ENCODE measurements at places on chromosomes 6 and 20.

GRCh38 chr20:53539516-53539915, 54.1 kb downstream of the ZNF217 start:
- DNase-seq: no peak

DNA sequence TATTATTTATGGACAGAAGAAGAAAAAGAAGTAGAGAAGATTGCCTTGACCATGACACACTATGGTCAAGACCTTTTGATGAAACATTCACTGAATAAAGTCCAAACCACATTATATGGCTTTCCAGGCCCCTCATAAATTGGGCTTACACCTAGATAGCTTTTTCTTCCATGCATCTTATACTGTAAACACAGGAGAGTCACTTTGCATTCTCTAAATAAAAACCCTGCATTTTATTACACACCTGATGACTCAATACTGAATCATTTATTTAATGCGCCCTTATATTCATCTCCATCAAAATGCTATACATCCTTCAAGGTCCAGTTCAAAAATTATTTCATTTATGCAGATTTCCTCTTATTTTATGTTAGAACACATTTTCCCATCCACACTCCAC, 78.0 kb downstream of the COL21A1 start:
- DNase-seq: no peak

DNA sequence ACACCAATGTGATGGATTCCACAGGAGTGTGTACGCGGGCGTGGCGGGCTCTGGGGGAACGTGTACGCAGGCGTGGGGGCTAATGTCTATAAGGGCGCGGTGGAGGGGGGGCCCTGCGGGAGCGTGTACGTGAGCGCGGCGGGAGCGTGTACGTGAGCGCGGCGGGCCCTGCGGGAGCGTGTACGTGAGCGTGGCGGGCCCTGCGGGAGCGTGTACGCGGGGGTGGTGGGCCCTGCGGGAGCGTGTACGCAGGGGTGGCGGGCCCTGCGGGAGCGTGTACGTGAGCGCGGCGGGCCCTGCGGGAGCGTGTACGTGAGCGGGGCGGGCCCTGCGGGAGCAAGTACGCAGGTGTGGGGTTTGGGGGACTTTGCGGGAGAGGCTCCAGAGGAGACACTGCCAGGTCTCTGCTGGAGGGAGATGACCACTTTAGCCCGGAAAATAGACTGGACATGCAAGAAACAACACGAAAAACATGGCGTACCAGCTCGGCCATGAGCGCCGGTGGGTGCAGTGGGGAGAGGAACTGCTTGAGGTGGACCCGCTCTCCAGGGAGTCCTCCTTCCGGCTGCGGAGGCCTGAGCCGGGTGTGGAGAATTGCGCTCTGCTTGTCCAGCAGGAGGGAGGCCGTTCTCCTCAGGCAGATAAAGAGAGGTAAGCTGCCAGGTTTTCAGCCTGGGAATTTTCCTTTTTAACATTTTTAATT, 27.8 kb upstream of the SMOC2 start:
- DNase-seq: no peak

- no peak for DNase-seq
Observed at GRCh38 chr20:41380551-41381193, 14.1 kb upstream of the EMILIN3 start.

GRCh38 chr6:67221226-67221625, 1413.9 kb upstream of the ADGRB3 start:
- no peak for DNase-seq

DNA sequence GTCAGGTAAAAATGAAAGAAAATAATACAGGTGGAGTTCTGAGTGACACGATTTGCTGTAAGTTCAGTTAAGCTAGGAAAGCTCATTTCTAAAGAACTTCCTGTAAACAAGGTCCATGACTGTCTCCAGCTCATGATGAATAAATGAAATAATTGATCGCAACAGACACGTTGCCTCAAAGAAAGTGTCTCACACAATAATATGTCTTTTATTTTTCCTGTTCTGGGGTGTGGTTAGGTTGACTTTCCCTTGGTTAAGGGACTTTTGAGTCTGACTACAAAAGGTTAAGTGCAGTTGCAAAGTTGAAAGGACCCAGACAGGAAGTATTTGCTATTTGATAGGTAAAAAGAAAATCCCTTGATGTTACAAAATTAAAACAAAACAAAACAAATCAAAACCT, 304.2 kb upstream of the PRDM1 start:
- no peak for DNase-seq

DNA sequence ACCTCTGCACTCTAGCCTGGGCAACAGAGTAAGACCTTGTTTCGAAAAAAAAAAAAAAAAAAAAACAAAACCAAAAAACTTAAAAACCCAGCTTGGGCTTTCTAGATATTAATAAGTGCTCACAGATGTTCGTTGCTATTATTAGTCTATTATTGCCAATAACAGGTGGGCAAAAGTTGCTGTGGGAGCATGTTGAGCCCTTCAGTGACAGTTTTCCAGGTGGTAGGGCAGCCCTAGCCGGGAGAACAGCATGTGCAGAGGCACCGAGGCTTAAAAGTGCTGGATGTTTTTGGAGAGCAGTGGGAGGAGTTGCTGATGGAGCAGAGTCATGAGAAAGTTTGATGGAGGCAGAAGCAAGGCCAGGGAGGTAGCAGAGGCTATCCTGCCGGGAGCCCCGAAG, 4.4 kb downstream of the PPP1R16B start:
- DNase-seq: no peak

DNA sequence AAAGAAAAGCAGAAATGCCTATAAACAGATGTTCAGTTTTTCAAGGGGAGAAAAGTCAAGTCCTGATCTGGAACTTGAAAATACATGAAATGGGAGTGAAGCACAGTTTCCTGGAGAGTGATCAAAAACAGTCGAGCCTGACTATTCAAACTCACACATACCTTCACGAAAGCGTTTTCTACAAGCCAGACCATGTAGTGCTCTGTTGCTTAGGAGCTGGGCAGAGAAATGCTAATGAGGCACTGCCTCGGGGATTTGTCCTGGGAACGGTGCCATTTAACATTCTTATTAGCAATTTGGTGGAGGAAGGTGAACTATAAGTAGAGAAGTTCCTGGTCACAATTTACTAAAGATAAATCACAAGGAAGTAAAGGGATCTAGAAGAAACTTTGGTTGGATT, 5.9 kb downstream of the NHSL1 start:
- no peak for DNase-seq

DNA sequence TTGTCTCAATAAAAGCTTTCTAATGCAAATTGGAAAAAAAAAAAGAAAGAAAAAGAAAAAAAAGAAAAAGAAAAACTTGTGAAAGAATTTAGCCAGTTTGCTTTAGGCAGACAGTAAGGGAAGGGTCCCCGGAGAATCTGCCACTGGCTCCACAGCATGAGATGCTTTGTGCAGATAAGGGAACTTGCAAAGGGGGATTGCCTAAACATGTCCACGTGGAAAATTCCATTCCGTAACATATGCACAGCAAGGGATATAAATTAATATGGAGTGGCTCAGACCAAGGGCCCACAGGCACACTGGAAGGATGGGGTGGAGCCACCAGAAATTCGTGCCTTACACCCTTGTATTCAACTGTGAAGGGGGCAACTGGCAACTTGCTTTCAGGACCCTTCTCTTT, 45.4 kb downstream of the MKKS start:
- DNase-seq: no peak

GRCh38 chr6:168274037-168274952, 45.3 kb downstream of the DACT2 start:
- no peak for DNase-seq

DNA sequence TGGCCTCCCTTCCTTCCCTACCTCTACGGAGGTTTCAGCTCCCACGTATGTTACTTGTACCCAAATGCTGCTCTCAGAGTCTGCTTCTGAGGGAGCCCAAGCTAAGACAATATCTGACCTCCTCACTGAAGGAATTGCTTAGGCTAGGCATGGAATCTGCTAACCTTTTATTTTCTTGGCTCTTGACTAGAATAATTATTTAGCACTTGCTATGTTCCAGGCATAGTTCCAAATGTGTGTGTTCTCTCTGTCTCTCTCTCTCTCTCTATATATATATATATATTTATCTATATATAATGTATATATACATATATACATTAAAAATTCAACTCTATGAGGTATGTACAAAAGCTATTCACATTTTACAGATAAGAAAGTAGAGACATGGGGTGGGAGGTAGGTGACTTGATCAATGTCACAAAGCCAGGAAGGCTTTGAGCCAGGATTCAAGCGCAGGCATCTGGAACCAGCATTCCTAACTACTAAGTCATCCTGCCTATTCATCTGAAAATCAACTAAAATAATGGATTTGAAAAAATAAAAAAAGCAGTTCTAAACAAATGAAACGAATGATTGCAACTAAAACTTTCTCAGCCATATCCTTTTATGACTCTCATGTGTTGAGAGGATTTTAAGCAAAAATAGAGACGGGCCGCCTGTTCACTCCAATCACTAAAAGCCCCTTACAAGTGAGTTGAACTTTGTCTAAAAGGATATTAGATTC, 189.7 kb upstream of the JAG1 start:
- DNase-seq: no peak

DNA sequence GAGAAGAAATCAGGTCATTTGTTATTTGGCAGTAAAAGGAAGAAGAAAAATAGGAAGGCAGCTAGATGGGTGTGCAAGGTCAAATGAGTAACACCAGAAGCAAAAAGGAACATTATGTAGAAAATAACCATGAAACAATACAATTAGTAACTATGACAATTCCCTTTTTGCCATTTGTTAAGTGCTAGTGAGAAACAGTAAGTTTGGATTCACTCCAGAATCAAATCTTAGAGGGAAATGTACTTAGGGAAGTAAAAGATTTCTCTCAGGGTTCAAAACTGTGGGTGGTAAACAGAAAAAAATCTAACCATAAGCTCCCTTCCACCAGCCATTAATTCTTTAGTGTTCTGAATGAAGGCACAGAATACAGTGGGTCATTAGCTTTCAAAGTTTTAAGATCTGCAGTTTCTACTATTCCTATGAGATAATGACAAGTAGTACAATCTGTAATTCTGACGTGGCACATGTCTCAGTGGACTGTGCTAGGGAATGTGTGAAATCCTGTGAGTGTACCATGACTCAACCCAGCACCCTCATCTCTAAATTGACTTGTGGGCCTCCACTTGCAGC, 17.1 kb downstream of the REPS1 start:
- DNase-seq: peak; percentile 17

GRCh38 chr6:168181316-168181715, 102.3 kb upstream of the FRMD1 start:
- no peak for DNase-seq

GRCh38 chr20:21507400-21508229, 6.2 kb downstream of the NKX2-2 start:
- no peak for DNase-seq

- DNase-seq: no peak
Observed at GRCh38 chr6:166620478-166621113, 6.5 kb downstream of the RPS6KA2 start.

Measured in CD4-positive, alpha-beta T cell treated with Interleukin-17A for 4 hours (primary cell).